AG04449 (cell line): ENCODE measurements at places on chromosomes 4 and X.

- no peak for DNase-seq
Observed at GRCh38 chrX:11097933-11098332, 13.2 kb upstream of the HCCS start.

GRCh38 chrX:46662188-46662958, 88.8 kb downstream of the CHST7 start:
- DNase-seq, result no peak

DNA sequence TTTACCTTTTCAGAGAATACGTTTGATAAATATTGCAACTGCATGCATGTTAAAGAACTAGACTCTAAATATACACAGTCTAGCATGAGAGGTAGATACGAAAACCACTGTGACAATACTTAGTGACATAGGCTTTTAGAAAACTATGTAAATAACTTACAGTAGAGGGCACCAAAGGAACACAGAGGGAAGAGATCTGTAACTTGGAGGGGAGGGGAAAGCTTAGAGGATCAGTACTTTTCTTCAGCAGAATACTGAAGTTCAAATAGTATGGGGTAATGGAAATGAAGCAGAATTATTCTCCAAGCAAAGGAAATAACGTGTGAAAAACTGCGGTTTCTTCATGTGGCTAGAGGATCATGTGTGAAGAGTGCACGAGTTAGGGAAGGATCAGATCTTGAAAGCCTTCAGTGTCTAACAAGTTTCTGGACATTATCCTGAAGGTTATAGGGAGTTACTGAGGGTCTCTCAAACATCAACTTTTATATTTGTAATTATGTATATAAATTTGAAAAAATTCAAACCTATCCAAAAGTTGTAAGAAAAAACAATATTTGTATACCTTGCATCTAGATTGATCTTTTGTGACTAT, 264.3 kb downstream of the NPFFR2 start:
- peak; percentile 16 for DNase-seq

- DNase-seq, result no peak
Observed at GRCh38 chrX:140104760-140105159, 139.4 kb upstream of the CXorf66 start.

DNA sequence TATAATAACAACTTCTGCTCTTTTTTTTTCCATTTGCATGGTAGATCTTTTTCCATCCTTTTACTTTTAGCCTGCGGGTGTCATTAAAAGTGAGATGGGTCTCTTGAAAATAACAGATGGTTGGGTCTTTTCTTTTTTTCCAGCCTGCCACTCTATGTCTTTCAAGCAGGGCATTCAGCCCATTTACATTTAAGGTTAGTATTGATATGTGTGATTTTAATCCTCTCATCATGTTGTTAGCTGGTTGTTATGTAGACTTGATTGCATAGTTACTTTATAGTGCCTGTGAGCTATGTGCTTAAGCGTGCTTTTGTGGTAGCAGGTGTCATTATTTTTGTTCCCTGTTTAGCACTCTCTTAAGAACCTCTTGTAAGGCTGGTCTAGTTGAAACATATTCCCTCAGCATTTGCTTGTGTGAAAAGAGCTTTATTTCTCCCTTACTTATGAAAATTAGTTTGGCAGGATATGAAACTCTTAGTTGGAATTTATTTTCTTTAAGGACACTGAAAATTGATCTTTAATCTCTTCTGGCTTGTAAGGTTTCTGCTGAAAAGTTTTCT, 326.1 kb downstream of the SH3BGRL start:
- no peak for DNase-seq
